ENCODE measurements at places on chromosomes 4 and X.

GRCh38 chr4:122826553-122827257, at the start of gene FGF2:
Gene FGF2 (plus strand): TSS chr4:122826831. CDS start chr4:122827175, 344 bp downstream.
- no peak for DNase-seq

DNA sequence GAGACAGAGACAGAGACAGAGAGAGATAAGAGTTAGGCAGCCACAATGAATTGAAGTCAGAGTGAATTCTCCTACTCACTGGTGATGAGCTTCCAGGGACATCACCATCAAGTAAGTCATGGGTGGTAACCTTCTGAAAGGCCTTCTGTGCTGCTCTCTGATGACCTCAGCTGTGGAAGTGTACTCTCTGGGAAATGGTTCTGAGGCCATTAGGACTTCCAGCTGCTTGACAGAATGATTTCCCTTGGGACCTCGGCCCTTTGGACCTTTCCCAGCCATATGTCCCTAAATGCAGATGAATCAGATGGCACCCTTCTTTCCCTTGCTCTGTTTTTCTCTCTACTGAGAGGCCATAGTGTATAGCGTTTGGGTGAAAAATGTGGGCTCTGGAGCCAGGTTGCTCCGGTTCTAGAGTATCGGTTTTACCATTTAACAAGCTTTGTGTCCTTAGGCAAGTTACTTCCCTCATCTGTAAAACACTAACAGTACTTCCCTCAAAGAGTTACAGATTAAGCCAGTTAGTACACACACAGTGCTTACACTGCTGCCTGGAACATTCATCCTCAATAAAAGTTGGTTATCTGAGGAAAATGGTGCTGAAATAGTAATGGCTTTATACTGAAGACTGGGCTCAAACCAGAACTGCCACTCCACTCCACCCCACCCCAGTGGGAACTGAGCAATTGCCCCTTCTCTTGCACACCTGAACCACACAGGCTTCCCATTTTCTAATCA, 7.6 kb downstream of the SEPTIN11 start:
- no peak for DNase-seq

DNA sequence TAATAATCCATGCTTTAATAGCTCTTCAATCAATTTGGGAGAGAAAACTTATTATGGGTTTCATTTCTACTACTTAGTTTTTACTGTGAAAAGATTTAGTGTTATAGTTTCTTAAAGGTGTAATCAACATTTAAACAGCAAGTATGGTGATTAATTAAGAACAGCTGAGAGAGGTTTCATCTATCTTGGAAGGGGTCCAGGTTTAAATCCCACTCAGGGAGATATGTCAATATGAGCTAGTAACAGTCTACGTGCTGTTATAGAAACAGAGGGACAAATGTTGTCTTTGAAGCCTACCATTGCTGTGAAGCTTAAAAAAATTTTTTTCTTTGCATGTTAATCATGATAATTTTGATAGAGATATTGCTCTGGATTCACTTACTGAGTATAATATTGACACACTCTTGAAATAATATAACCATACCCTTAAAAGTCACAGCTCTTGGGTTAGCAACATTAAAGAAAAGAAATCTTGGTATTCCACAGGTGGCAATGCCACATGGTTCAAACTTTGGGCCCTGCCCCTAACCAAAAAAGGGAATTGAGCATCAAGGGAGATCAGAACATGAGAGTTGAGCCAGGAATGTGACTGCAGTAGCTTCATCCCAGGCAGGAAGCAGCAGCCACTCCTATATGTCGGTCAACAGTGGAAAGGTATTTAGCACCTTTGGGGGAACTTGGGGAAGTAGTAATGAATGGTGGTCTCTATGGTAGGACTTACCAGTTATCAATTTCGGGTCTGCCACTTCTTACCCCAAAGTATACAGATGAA, 107.8 kb downstream of the ANK2 start:
- no peak for DNase-seq

DNA sequence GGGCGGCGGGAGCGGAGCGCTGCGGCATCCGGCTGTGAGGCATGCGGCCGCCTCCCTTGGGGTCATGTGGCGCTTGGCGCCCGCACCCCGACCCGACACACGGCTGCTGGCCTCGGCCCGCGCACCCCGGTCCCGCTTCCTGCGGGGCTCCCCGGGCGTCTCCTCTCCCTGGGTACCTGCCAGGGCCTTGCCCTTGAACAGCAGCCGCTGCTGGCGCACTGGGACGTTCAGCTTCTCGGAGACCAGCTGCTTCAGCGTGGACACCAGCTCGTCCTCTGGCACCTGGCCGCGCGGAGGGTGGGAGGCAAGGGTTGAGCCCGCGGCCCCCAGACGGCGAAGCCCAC, 391 bp downstream of the UBL4A start:
- DNase-seq: no peak

Measured in DMS153 (cell line).